Activated effector memory CD4-positive, alpha-beta T cell treated with Interleukin-2 at 50 U/mL for 16 hours (primary cell): ENCODE measurements at places on chromosomes 4 and X.

GRCh38 chrX:48459483-48459882, 10.6 kb downstream of the SLC38A5 start:
- DNase-seq = no peak

DNA sequence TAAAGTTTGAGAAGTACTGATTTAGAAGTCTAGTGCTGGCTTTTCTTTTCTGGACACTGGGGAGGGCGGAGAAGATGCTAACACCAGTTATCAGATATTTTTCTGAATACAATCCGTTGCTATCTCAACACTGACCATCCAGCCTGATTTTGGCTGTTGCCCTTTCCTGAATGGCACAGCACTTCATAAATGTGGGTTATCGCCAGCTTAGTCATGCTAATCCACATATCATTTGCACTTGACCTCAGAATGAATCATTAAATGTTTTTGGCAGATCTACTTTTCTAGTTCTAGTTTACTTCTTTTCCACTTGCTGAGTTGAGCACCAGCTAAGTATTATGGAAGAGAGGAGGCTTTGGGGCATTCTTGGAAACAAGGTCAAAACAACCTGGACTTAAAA, 60.8 kb upstream of the ESX1 start:
- DNase-seq = no peak

GRCh38 chr4:149549911-149550310, 265.7 kb downstream of the IQCM start:
- no peak for DNase-seq

GRCh38 chrX:41391606-41392005, 55.5 kb upstream of the NYX start:
- DNase-seq = no peak

DNA sequence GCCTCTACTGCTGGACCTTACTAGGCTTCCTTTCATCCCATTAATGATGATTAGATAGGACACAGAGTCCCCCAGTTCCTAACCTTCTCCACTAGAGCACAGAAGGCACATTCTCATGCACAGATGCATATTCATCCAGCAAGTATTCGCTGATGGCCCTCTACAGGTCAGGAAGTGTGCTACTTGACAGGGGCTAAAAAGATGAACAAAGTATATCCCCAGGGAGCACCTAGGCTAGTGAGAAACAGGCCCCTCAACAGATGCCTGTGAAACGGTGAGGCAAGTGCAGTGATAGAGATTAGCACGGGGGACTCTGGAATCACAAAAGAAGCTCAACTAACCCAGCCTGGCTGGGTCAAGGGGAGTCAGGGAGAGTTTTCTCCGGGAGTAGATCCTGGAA, 95.8 kb downstream of the MGST2 start:
- DNase-seq = no peak

DNA sequence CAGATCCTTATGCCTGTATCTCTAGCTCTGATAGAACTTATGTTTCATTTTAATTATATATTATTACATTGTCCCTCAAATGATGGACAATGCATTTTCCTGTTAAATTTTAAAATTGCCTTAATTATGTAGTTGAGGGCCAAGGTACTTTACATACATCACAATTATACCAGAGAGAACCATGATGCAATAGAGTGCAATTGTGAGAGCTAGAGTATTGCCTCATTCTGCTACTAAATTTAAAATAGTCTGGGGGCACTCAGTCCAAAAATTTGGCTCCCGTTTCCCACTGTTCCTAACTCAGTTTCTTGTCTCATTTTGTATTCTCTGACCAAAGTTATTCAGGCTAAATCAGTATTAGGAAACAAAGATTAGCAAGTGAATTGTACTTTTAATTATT, 378.5 kb upstream of the ZFP42 start:
- DNase-seq = no peak

DNA sequence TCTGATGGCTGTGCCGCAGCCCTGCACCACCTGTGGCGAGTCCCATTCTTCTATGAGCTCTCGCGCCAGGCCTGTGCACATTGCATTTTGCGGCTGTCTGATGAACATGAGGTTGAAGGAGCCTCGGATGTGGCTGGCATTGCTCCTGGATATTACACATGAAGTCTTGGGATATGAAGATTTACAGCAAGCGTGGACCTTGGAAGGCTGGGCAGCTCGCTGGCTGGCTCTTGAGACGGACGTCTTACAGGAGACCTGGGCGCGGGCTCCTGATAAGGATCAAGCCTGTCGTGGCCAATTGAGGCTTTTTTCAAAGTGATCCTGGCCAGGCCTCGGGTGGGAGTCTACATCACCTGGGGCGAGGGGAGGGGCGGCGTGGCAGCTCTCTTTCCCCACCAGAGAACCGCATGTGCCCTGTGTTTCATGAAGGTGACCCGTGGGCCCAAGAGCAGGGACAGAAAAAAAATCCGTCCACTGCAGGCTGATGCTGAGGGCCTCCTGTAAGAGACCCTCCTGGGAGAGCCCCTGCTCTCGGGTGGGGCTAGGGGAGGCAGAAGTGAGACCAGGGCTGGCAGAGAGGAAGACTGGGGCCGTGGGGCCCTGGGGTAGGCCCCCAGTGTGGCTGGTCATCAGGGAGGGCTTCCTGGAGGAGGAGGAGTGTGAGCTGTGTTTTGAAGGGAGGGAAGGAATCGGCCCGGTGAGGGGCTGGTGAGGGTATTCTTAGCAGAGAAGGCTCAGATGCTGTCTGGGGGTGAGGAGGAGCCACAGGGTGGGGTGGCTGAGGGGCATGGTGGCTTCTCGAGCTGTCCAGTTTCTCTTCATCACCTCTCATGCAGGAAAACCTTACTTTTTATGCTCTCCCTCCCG, 23.6 kb downstream of the CPZ start:
- DNase-seq = no peak

- no peak for DNase-seq
Measured at GRCh38 chrX:118862979-118863378, 39.4 kb downstream of the ZCCHC12 start.

GRCh38 chrX:9789555-9789954, 3.3 kb downstream of the SHROOM2 start:
- no peak for DNase-seq
